ENCODE measurements at places on chromosomes 16 and 17.

DNA sequence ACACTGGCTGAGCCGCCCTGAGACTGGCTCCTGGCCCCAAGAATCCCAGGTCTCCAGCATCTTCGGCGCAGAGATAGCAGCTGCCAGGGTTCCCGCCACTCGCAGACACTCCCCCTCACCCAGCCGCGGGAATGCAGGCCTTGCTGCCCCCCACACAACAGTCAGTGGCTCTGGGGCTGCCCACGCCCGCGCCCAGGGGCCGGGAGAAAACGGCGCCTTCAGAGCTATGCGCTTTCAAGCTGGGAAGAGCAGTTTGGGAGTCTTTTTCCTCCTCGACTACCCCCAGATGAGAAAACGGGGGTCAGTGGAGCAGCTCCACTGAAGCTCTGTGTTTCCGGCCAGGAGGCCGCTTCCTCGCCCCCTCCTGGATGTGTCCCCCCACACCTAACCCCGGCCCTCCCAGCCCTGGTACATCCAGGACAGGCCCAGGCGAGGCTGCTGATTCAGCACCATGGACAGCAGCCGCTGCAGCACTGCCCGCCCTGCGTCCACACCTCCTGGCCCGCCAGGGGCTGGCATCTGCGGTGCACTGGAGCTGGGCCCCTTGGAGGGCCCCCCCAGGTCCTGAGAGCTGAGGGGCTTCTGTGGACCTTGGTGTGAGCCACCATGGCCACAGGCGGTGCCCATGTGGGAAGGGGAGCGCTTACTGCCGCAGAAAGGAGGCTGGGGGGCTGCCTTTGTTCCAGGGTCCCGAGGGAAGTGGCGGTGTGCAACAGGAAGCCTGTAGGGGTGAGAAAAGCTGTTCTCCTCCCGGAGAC, 35.7 kb downstream of the CACNA1H start:
- no peak for DNase-seq

DNA sequence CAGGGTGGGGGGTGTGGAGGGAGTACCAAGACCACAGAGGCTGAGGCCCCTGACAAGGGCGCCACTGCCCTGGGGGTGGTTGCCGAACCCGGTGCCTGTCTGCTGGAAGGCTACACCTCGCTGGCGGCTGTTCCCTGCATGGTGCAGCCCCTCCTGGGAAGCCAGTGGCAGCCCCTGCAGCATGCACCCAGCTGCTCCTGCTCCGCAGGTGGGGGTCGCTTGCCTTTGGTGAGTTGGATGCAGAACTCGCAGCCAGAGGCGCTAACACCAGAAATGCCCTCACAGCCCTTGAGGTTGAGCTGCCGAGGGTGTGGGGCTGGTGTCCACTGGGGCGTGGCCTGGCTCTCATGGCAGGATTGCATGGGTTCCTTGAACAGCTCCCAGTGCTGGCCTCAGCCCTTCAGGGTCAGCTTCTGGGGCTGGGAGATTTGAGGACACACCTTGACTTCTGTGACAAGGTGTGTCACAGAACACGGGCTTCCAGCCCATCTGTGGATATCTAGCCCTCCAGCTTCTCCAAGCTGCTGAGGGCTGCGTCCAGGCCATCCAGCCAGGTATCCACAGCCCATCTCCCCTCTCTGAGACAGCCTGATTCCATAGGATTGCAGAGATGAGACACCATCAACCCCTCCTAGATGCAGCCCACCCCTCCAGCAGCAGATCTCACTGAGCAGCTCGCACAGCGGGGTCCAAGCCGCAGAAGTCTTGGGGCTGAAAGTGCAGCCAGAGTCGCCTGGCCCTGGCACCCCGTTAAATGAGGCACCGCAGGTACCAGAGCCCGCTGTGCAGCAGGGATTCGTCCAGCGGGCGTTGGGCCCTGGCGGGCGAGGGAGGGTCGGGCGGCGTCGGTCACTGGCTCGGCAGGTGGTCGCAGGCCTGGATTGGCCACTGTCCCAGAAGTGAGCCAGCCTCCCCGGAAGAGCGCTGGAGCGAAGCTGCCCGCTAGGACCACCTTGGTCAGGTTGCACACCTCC, 586.3 kb downstream of the KCNJ18 start:
- no peak for DNase-seq

GRCh38 chr16:19872179-19872863, 12.3 kb downstream of the GPRC5B start:
- no peak for DNase-seq

- no peak for DNase-seq
These were observed 209.0 kb downstream of the RGS9 start for GRCh38 chr17:65346166-65346565.

DNA sequence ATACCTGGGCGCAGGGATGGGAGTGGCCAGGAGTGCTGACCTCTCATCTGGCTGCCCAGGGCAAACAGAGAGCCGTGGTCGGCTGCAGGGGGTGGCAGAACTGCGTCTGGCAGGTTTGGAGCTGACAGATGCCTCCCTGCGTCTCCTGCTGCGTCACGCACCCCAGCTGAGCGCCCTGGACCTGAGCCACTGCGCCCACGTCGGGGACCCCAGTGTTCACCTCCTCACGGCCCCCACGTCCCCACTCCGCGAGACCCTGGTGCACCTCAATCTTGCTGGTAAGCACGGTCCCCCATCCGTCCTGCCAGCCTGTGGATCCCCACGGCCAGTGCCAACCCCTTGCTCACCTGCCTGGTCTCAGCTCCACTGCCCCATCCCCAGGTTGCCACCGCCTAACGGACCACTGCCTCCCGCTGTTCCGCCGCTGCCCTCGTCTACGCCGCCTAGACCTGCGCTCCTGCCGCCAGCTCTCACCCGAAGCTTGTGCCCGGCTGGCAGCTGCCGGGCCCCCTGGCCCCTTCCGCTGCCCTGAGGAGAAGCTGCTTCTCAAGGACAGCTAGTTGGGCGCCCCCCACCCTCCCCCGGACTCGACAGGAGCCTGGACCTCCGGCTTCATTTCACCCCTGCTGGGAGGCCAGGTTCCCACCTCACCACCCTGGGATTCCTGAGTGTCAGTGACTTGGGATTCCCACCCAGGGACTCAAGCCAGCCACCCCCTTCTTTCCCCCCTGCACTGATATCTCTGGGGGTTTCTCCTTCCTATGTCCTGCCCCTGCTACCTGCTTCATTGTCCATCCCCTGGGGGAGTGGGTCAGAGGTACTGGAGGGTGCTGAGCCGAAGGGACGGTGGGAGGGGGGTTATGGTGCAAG, 2.0 kb upstream of the ORAI3 start:
- DNase-seq, result no peak

DNA sequence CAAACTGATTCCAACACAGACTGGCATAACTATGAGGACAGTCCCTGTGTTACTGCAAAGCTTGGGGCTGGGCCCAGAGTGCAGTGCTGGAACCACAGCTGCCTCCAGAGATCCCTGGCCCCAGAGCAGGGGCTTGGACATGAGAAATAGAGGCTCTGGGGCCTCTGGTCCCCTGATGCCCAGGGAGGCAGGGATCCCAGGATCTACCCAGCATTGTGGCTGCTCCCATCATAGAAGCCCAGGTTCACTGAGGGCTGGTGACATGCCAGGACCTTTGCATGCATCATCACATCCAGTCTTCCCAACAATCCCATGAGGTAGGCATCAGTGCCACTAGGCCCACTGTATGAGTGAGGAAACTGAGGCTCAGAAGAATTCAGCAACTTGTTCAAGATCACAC, 95.8 kb downstream of the TMEM132E start:
- no peak for DNase-seq

DNA sequence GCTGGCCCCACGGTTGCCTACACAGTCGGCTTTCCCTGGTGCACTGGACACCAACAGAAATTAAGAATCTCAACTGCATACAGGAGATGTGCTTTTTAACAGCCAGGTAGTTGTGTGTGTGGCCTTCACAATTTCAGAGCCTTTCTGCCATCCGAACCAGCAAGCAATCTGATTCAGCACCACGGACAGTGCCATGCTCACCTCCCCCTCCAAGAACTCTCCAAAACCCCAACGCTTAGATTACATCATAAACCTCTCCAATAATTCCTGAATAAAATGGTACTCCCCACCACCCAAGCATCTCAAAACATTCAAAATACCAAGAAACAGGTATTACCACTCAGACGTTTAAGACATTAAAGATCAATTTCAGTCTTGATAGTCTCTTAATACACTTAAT, 31.8 kb downstream of the USP7 start:
- DNase-seq, result no peak

DNA sequence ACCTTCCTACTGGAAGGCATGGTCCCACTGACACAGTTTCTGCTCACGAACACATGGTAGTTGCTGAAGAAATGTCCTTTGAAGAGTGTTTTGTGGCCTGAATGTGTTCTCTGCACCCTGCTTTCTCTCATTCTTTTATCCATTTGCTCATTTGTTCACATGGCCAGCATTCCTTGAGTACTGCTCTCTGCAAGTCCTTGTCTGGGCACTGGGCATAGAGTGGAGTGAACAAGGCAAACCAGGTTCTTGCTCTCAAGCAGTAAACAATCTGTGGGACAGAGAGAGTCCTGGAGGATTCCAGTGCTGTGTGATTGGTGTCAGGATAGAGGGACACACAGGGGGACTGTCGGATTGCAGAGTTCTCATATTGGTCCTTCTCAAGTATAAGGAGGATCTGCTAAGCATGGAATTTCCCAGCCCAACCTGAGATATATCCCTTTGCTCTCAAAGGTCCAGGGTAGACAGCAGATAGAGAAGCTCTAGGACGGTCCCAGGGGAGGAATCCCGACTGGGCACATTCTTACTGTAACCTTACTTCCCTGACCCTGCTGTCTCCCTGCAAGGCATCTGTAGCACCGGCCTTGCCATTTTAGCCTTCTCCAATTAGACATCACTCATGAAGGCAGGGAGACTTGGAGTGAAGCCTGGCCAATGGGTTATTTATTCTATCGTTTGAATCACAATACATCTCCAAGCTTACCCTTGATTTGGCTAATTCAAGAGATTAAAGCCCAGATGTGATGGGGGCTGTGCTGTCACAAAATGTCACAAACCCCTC, 32.3 kb downstream of the ARL4D start:
- no peak for DNase-seq

- no peak for DNase-seq
These were observed 15.3 kb downstream of the ENGASE start for GRCh38 chr17:79089720-79090442.

GRCh38 chr16:66491716-66492064, 58.2 kb downstream of the TK2 start:
- DNase-seq, result no peak

DNA sequence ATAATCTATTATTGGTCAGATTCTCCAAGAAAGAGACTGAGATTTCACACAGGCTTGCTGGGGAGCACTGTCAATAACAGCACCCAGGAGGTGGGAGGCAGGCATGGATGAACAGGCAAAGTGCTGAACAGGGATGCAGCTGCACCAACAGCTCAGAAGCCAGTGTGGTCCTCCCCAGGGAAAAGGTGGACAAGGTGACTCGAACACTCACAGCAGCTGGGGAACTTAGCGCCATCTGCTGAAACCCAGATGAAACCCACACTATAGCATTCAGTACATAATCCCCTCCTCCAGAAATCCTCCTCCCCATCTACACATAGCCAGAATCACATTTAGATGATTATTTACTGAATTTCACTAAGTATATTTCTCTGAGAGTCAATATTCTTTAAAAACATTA, 255.2 kb upstream of the WSB1 start:
- no peak for DNase-seq

DNA sequence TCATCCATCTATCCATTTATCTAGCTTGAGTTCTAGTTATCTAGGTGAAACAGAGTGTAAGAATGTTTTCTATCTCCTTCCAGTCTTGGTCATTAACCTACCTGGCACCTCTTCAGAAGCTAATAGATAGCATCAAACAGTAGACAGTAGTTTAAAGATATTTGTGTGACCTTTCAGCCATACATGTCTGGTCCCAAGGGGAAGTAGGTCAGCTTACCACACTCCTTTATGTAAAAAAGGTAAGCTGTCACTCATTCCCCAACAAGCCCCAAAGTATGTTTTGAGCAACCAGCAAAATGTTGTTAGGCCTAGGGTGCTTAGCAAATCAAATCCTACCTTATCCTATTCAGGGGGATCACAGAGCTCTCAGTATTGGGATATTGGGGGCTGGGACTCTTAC, 3.5 kb downstream of the KRT33B start:
- no peak for DNase-seq

DNA sequence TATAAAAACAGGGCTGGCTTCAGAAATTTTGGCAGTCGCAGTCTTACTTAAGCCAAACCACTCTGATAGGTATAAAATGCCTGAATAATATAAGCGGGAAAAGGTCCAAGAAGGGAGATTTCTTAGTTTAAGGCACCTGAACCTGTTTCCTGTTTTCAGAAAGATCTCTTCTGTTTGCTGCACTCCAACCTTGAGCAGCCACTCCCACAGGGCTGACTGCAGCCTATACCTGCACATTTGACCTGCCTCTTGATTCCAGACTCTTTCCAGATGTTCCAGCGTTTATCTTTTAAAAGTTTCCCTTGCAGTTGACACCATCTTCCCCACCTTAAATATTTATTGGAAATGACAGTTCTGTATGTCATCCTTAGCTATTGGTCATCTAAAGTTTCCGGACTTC, 132.2 kb downstream of the SKAP1 start:
- no peak for DNase-seq

GRCh38 chr16:89949121-89949742, 677 bp downstream of the DEF8 start:
- no peak for DNase-seq

DNA sequence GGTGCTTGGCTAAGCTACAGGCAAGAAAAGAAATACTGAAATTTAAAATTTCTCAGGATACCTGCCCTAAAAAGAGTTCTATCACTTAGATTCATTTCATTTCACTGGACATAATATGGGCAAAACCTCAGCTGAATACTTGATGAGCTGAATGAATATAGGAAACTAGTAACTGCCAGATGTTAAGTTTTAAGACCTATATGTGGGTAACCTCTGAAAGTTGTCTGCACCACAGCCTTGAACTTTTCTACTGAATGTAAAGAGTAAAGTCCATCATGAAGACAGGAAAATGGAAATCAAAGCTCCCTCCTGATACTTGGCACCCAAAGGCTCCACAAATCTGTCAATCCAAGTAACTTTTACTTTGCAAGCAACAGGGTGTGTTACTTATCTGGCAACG, 50.8 kb downstream of the HIC1 start:
- DNase-seq, result no peak

- no peak for DNase-seq
These were observed 12.6 kb upstream of the ATP6V0C start for GRCh38 chr16:2500918-2501750.

GRCh38 chr16:49567950-49568349, 194.3 kb downstream of the C16orf78 start:
- no peak for DNase-seq

- no peak for DNase-seq
These were observed 18.6 kb downstream of the GRIN2C start for GRCh38 chr17:74840989-74841666.

GRCh38 chr17:65139101-65139764, 2.1 kb downstream of the RGS9 start:
- no peak for DNase-seq

- DNase-seq, result no peak
These were observed 32.3 kb downstream of the DDX19A start for GRCh38 chr16:70378869-70379493.

DNA sequence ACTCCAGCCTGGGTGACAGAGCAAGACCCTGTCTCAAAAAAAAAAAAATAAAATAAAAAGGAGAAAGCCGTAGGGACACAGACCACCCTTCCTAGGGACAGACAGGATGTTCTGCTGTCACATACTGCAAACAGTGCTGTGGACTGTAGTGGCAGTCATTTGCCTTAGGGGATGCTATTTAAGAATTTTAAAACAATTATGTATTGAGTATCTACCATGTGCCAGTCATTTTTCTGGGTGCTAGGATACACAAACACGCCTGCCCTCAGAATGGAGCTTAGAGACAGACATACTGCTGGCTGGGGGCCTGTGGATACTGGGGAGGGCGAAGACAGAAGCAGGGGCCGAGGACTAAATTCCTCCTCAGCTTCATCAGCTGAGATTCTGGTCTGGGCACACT, 45.5 kb downstream of the MRC2 start:
- no peak for DNase-seq
